ENCODE measurements at places on chromosomes 2 and 18.

GRCh38 chr2:236773206-236773605, 203.6 kb downstream of the ACKR3 start:
- no peak for DNase-seq

GRCh38 chr2:226796840-226797288, 2.8 kb downstream of the IRS1 start:
- DNase-seq, result no peak

GRCh38 chr18:31500051-31500688, 2.2 kb downstream of the DSG2 start:
- DNase-seq, result no peak

DNA sequence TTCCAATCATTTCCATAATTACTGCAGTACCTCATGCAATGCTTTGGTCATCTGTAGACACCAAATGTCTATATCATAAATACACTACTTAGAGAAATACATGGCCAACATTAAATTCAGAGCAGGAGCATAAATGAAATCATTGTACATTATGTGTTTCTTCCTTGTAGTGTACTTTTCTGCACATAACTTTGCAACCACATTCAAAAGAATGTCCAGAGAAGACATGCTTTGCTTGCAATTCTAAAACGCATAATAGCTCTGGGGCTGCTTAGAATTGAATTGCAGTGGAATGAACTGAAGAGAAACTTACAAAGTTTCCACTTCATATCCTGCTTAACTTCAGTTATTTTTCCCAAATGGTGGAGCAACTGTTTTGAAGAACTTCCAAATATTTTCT, 664.4 kb downstream of the DSC3 start:
- DNase-seq, result no peak

GRCh38 chr2:132593171-132593570, 76.8 kb downstream of the LYPD1 start:
- no peak for DNase-seq

DNA sequence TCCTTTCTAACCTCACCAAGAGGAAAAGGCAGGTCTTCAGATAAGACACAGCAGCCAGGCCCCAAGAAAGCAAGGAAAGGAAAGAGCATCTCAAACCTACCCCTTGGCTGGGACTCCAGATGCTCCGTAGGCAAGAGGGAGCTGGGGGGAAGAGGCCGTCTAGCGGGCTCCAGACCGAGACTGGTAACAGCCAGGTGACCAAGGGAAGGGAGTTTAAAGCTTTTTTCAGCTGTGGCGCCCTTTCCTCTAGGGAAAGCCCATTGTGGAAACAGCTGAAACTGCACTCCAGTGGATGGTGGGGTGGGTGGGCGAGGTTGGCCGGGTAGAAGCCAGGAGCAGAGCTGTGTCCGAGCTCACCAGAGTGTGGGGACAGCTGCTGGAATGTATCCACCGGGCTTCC, 180.4 kb downstream of the KLHL29 start:
- no peak for DNase-seq

GRCh38 chr2:80019571-80020460, 284.7 kb downstream of the LRRTM1 start:
- no peak for DNase-seq

GRCh38 chr2:108858894-108859293, 72.3 kb downstream of the CCDC138 start:
- DNase-seq, result no peak

- no peak for DNase-seq
Observed at GRCh38 chr2:55500025-55500424, 19.5 kb upstream of the CFAP36 start.

- no peak for DNase-seq
Observed at GRCh38 chr2:15539999-15540398, 21.1 kb downstream of the NBAS start.

- DNase-seq, result no peak
Observed at GRCh38 chr2:180890781-180891180, 89.6 kb upstream of the UBE2E3 start.

GRCh38 chr2:218679119-218679518, 7.2 kb downstream of the STK36 start:
- no peak for DNase-seq

DNA sequence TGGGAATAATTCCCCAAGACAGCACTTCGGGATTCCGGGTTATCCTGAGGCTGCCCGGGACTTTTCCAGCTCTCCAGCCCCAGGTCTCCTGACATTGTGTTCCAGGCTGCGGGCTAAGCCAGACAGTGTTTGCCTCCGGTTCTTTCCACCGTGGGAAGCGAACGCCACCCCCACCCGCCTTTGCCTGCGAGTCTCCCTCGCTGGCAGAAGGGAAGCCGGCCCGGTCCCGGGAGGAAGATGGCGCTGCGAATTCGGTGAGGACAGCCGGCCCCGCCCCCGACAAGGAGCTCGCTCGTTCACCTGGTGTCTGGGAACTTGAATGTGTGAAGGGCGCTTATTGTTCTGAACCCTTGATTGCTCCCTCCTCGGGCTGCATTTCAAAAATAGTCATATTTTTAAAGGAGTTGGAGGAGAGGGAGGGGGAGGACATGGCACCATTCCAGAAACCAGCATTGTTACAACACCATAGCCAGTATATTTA, 2.9 kb downstream of the LRATD1 start:
- DNase-seq, result peak; percentile 66

DNA sequence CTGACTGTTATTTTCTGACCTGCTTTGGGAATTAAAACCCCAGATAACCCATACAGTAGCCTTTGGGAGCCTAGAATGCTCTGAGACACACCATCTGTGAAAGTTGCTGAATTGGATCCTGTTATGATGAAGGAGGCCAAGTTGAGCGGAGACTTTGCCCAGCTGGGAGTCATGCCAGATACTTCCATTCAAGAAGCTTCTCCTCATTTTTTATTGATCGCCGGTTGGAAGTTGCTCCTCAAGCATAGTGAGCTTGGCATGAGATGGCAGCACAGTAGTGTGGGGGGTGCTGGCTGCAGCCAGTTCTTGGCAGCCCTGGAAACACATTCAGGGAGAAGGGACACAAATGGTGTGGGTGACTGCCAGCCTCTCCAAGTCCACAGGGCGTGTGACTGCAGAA, 270.7 kb upstream of the NRP2 start:
- no peak for DNase-seq

DNA sequence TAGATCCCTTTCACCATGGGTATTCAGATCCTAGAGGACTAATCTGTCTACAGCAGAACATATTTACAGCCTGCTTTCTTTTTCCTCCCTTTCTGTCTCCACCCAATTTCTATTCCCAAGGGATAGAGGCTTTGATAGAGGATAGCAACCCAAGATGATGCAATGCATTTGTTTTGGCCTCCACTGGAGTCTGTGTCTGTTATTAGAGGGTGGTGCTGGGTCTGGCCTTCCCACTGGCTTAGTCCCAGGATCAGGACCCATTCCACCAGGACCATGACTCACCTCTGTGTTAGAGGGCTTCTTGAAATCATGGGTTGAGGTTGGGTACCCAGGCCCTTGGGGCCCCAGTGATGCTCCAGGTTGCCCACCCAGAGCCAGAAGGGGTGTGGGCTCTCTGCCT, 239.7 kb upstream of the TNP1 start:
- no peak for DNase-seq

DNA sequence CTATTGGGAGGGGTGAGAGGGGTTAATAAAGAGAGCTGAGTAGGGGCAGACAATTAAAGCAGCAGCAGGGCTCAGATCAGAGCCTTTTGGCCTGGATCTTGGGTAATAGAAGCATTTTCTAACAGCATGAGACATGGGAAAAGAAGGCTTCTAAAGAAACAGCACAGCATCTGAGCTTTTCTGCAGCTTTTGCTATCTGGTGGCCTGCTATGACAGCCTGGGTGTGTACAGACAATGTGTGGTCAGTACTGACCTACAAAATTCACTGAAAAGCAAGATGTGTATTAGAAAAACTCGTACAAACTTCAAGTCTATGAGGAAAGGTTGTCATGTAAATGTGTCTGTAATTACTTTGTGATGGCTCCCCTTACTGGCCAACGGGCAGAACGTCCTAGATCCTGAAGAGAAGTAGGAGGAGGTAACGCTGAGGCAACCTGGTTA, 95.6 kb downstream of the GALNT3 start:
- DNase-seq, result peak; percentile 49

GRCh38 chr18:5419601-5420000, 124.1 kb upstream of the ZBTB14 start:
- no peak for DNase-seq

DNA sequence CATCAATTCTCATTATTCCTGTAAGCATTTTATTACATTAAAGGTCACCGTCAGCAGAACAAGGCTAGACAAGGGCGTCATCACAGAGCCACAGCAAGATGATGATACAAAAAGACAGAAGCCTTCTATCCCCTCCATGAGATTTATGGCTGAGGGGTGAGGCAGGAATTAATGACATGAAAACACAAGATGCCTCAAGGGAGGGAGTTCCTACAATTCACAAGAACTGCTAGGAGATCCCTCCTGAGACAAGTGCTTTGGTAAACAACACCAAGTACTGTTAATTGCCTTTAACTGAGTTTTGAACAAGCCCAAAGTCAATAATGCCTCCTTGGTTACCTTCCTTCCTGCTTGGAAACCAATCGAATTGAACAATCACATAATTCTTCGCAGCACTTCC, 14.1 kb downstream of the ADD2 start:
- DNase-seq, result no peak

GRCh38 chr2:201568217-201568820, 75.0 kb downstream of the TMEM237 start:
- DNase-seq, result no peak

- DNase-seq, result no peak
Observed at GRCh38 chr2:120013597-120014223, 833 bp downstream of the EPB41L5 start.

DNA sequence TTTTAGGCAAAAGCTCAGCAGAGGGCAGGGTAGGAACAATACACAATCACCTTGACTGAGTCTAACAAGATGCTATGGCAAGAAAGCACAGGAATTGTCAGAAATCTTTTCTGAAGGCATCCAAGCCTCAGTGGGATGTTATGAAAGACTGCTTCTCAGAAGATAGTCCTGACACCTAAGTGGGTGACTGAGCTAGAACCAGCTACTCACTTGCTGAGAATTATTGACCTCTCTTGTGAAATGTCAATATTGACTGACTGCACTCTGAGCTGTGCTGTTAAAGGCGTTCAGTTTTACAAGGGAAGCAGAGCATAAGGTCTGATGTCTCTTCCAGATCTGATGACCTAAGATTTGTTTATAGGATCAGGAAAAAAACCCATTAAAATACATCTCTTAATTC, 46.1 kb downstream of the TACR1 start:
- peak; percentile 60 for DNase-seq

DNA sequence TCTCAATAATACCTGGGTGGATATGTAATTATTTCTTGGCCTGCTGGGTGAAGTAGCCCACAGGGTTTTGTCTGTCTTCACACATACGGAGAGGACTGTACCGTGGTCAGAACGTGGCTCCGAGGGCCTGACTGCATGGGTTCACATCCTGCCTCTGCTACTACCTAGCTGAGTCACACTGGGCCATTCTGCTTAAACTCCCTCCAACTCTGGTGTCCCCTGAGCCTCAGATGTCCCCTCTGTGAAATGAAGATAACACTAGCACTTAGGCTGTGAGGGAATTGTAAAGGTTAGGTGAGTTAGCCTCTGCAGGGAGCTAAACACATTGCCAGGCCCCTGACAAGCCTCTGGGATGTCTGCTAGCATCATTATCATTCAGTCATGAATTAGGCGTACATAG, 120.1 kb upstream of the NABP1 start:
- no peak for DNase-seq

- no peak for DNase-seq
Observed at GRCh38 chr2:216424274-216424673, 12.0 kb downstream of the SMARCAL1 start.

- DNase-seq, result no peak
Observed at GRCh38 chr2:53952519-53952918, 18.3 kb downstream of the PSME4 start.

DNA sequence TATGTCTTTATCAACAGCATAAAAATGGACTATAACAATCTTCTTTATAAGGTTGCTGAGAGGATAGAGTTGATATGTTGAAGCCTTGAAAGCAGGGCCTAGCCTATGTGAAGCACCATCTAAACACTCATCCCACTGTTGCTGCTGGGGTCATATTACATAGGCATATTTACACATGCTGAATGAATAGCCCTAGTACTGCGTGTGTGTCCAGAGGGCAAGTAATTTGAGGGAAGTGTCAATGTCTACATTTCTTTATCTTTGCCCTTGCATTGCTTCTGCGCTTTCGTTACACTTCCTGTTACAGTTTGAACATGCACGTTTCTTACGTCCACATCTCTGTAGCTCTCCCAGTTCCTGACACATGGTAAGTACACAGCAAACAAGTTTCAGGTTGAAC, 280.3 kb upstream of the ATP5MC3 start:
- DNase-seq, result no peak

- DNase-seq, result no peak
Observed at GRCh38 chr2:222707689-222708273, 36.3 kb downstream of the MOGAT1 start.

DNA sequence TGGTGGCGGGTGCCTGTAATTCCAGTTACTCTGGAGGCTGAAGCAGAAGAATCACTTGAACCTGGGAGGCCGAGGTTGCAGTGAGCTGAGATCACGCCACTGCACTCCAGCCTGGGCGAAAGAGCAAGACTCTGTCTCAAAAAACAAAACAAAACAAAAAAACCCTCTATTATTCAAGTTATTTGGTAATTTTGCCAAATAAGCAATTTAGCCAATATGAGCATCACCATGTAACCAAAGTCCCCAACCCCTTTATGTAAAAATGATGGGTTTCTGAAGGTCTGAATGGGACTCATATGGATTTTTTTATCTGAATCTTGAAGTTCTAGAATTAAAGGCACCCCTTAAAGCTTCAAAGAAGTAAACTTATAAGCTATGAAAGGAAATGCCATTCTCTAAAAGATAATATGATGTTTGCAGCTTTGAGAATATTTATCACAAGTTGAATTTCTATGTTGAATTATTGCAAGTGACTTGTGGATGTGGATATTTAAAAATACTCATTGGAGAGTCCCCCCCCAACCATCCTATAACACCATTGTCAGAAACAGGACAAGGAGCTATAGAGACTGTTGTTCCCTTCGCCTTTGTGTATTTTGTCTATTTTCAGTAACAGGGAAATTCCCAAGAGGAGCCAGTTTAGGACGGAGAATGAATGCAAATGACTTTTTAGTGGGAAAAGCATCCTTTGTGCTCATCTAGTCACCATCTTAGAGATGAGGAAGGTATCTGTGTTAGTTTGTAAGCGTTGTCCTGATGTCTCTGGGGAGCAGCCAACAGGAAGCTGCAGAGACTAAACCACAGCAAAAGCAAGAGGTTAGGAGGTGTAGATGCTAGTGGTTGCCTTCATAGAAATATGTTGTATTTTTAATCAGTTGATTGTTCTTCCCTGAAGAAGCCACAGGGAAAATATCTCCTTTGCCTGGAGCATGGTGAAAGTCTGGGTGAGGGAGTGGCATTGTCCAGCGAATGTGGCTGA, 68.3 kb downstream of the TET3 start:
- DNase-seq, result no peak

DNA sequence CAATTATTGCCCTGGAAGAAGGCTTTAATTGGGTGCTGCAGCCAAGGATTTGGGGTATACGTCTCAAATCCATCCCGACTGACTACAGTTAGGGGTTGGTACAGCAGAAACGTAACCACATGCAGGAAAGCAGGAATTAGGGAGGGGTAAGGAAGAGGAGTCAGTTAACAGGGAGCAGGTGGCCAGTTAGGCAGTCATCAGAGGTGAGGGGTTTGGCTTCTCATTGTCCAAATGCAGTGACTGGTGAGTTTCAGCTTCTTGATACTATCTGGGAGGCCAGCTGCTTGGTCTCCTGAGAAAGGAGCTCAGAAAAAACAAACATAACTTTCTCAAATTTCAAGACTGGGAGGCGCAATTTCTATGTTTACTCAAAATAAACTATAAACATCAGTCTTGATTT, 38.8 kb upstream of the UBE2F start:
- no peak for DNase-seq
